ENCODE measurements at places on chromosomes 2 and 18.
A peak's percentile ranks its signal among the peaks of the same experiment; 100 is the strongest.

DNA sequence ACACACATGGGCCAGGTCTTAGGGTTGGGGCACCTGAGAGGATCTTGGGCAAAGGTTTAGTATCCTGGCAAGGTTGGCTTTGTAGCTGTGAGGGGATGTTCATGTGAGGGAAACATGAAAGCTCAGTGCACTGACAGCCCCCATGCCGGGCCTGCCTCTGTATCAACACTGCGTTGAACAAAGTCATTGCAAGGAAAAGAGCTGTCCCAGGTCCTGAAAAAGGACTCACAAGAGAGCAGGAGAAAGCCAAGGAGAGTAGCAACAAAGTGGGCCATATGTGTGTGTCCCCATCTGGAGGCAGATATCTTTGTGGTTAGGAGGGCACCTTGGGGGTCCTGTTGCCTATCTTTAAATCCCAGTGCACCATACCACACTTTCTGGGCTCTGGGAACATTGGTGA lies 237.8 kb upstream of the THSD7B start:
- DNase-seq: peak; percentile 3

DNA sequence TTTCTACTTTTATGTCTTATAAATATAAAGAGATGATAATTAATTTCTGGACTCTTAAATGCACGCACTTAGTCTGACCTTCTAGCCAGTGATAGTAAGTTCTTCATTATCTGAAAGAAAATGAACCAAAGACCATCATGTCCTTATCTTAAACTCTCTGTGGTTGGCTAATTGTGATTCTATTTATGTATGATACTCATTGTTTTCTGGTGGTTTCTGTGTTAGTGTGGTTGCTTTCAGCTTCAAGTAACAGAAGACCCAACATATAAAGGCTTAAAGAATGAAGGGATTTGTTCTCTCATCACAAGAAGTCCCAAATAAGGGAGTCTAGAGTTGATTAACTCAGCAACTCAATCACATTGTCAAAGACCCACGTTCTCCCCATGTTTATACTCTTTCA lies 225.2 kb upstream of the TANK start:
- DNase-seq: no peak

DNA sequence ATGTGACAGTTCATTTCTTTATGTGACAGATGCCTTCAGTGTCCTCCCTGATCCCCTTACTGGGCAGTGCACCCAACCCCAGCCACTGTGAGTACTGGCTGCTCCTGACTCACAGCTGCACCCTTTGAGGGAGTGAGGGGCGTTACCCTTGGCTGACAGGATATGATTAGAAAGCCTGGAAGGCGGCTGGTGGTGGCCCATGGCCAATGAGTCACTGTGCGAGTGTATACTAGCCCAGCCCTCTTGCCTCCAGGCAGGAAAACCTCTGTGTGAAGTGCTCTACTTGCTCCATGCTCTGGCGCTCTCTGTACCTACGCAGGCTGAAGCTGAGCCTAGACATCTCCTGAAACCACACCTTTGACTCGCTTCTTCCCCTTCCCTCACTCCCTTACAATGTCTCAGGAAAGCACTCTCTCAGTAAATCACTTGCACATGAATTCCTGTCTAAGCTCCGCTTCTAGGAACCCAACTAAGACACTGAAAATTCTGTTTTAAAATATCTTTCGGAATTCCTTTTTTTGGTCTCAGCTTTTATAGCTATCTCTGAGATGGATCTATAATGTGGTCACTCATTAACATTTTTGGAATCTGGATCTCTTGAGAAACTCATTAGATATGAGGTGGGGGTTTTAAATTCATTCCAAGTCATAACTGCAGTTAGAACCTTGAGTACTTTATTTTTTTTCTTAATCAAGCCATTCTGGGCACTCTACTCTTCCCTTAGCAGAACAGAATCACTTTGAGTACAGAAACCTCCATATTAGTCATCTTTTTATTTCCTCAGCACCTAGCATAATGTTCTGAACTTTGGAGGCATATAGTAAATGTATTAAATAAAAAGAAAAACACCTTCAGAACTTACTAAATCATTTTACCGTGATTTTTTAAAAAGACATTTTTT lies 25.3 kb upstream of the STAM2 start:
- DNase-seq: peak; percentile 83

- DNase-seq: no peak
Measured at GRCh38 chr2:65465124-65465523, 32.7 kb upstream of the SPRED2 start.

DNA sequence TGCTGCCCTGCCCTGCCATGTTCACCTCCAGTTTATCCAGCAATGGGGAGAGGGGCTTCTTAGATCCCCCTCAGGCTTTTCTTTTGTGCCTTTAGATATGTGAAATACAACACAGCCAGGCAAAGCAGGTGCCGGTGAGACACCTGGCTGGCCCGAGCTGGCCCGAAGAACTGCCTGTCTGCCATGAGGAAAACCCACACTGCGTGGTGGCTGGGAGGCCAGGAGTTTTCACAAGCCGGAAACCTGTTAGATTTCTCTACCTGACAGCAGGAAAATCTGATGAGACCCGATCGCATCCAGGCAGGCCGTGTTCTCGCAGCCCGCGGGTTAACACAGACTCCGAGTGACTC lies 5.7 kb upstream of the GAL3ST2 start:
- DNase-seq: no peak

GRCh38 chr2:71552861-71553301 lies 99.5 kb downstream of the DYSF start:
- no peak for DNase-seq

- DNase-seq: no peak
Measured at GRCh38 chr18:12882453-12883371, 1.3 kb downstream of the PTPN2 start.

DNA sequence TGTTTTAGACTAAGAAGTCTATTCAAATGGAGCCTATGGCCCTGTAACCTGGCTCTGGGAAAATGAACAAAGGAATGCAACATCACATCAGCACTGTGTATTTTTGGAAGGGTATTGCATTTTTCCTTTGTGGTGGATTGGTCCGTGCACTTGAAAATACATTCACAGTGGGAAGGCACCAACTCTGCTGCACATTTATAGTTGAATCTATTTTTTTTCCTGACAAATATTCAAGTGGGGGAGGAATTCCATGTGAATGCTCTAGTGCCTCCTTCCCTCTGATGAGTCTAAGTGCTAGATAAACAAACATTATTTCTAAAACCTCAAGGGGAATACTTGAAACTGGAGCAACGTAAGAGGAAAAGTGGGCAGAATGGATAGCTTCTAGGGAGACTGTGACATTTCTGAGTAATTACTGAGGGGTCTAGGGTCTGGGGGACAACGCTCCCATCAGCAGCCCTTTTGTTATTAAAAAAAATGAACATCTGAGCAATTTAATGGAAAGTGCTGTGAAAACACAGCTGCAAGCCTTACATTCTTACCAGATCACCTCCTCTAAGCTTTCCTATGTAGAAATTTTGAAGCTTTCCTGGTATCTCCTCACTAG lies 208.2 kb downstream of the SLC8A1 start:
- DNase-seq: no peak

DNA sequence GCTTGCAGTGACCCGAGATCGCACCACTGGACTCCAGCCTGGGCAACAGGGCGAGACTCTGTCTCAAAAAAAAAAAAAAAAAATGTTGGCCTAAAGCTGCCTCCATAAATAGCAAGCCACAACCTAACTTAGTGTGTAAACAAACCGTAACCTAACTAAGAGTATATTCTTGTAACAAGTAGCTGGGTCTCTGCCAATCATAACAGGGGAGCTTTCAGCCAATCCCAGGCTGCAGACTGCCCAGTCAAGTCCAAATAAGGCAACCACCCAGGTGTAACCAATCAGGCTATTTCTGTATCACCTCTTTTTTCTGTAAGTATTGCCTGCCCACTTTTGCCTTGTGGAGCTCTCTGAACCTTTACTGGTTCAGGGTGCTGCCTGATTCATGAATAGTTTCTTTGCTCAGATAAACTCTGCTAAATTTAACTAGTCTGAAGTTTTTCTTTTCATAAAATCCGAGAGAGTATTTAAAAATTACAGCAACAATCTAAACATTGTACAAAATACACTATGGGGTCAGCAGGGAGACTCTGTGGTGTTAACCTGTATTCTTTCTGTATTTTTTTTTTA lies 4.5 kb downstream of the PSTPIP2 start:
- DNase-seq: no peak

DNA sequence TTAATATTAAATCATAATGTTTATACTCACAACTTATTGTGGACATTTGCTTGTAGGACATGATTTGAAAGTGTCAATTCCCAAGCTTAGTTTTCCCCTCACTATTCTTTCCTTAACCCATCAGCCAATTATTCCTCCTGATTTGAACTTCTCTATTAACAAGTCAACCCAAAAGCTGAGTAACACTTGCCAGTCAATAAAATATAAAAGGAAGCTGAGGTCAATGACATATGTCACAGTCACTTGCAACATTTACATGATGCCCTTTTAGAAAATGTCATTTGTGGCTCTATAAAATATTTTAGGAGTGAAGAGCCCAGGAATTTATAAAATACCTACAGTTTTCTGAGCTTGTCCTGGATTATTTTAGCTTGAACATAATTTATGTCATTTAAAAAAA lies 7.2 kb downstream of the CCDC68 start:
- DNase-seq: no peak

DNA sequence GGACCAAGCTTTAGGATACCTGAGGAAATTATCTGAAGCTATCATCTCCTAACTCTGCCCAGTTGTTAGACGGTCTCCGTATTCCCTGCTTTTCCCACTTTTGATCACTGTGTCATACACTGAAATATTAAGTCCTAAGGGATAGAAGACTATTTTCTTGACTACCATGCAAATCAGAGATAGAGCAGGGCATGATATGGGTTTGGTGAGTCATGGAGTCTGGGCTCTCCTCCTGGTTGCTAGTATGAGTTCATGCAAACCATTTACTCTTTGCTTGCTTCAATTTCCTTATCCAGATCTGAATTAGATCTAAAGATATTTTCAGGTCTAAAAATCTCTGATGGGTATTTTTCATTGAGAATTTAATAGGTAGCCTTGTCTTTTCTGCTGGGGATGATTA lies 55.0 kb downstream of the EHBP1 start:
- DNase-seq: no peak

DNA sequence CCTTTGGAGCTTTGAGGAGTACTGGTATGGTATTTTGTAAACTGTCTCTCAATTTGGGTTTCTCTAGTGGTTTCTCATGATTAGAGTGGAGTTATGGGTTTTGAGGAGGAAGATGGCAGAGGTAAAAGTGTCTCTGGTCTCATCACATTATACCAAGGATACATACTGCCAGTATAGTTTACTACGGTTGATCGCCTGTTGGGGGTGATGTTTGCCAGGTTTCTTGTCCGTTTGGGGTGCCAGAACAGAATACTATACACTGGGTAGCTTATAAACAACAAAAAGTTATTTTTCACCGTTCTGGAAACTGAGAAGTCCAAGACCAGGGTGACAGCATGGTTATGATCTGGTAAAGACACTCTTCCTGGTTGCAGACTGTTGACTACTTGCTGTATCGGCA lies 293.7 kb downstream of the NYAP2 start:
- DNase-seq: no peak

DNA sequence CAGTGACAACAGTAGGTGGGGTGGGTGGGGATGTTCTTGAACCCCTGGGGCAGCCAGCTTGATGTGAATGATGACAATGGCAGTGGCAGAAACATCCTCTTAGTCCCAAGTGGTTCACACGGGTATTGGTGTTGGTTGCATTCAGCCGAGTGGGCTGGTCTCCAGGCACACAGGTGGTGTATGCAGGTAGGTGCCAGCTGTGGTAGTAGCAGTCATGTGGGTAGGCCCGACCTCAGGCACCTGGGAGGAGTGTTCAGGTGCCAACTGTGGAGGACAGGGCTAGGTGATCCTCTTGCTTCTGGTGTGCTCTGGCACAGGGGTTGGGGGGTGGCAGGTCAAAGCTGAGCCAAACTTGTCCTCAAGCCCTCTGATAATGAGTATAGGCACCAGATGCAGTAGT lies 327.6 kb upstream of the CYP26B1 start:
- DNase-seq: no peak

DNA sequence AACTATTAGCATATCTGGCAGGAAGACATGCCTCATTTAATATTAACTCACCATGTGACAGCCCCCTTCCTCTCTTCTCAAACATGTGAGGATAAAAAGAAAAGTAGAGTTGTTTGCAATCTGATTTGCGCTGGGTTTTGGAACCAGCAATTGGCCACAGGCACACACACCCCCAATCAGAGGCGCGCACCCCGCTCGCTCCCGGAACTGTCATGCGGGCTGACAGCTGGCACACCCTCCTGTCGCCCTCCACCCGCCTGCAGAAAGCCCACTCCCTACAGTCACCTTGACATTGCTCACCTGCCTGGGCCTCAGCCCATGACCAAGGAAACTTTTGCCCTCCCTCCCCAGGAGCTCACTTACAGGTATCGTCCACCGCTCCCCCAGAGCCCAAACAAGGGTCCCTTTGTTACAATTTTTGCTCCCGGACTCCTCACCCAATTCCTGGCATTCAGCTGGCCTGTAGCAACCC lies 1.1 kb downstream of the COBLL1 start:
- no peak for DNase-seq

- no peak for DNase-seq
Measured at GRCh38 chr18:65352186-65352585, 398.6 kb upstream of the CDH7 start.

GRCh38 chr2:75211266-75211770 lies 12.0 kb upstream of the TACR1 start:
- DNase-seq: no peak

DNA sequence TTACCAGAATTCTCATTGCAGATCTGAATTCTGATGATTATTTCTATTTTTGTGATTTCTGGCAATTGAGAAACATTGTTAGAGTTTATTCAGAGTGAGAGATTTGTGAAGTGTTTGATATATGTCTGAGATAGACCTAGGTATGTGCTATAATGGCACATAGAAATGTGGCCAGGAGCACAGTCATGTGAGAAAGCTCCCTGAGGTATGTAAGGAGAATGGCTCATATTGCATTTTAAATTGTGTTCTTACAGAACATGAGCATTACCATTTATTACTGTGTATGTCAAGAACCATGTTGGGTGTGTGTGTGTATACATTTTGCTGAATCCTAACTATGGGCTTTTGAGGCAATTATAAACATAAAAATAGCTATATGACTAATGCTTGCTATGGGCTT lies 101.2 kb downstream of the RAPGEF4 start:
- no peak for DNase-seq

- DNase-seq: no peak
Measured at GRCh38 chr2:86352727-86353221, 15.3 kb upstream of the REEP1 start.

- no peak for DNase-seq
Measured at GRCh38 chr18:13243363-13243762, 24.8 kb downstream of the LDLRAD4 start.

DNA sequence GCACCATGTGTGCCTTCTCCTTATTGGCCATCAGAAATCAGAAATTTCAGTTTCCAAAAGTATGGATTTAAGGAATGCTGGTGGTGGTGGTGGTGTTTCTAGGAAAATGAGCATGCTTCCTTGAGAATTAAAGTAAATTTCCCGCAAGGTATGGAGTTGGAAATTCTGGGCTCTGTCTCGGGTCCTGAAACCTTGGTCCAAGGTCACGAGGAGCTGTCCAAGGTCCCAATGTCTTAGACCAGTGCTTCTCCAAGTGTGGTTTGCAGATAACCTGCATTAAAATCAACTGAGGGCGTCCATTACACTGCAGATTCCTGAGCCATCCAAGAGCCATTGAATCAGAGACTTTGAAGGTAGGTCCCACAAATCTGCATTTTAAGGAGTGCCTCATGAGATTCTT lies 210.9 kb upstream of the PKDCC start:
- no peak for DNase-seq

GRCh38 chr2:225558399-225559071 lies 159.0 kb downstream of the NYAP2 start:
- no peak for DNase-seq

Measured in HS-27A (cell line).